ENCODE measurements at places on chromosomes 13 and 19.

GRCh38 chr13:73250061-73250460, 191.3 kb downstream of the KLF5 start:
- DNase-seq = no peak

DNA sequence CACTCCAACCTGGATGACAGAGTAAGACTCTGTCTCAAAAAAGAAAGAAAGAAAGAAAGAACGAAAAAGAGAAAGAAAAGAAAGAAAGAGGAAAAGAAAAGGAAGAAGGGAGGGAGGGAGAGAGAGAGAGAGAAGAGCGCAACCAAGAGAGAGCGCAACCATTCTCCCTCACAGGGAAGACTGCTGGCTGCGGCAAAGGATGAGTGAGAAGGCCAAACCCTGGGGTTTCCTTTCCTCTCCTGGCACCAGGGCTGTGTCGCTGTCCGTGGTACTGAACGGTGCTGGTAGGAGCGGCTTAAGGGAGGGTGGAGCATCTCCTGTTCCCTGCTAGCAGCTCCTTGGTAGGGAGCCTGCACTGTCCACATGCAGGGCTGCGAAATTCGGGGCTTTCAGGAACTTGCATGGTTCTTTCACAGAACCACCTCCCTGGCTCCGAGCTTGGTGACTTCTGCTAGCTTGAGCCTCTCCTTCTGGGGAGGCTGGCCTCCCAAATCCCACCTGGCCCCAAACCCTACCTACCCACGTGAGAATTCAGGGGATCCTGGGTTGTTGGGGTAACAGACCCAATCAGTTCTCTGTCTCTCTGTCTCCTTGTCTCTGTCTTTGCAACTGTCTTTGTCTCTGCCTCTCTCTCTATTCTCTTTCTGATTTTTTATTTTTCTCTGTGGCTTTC, 51.1 kb upstream of the ZNRF4 start:
- peak; percentile 91 for DNase-seq

- DNase-seq = no peak
Measured at GRCh38 chr13:97313551-97314260, 91.6 kb downstream of the MBNL2 start.

DNA sequence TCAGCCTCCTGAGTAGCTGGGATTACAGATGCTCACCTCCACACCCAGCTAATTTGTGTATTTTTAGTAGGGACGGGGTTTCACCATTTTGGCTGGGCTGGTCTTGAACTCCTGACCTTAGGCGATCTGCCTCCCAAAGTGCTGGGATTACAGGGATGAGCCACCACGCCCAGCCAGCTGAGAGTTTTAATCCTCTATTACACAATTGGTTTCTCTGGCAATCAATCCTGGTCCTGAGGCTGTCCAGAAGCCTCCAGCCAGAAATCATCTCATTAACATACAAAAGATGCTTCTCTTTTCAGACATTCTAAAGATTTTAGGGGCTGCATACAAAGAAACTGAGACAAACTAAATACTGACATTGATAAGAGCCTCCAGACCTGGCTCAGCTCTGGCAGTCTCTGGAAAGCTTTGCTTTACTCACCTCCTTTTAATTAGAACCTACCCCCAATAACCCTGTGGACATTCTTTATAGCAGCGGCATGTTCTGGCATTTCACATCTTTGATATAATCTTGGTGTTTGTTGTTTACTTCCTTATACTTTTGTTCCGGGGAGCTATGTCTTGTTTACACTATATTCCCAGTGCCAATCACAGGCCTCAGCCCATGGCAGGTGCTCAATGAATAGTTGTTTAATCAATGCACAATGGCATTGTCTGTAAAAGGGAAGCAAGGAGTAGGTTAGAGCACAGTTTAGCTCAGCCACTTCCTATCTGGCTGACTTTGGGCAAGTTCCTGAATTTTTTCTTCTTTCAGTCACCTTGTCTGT, 4.1 kb upstream of the ZNF724 start:
- DNase-seq = no peak

DNA sequence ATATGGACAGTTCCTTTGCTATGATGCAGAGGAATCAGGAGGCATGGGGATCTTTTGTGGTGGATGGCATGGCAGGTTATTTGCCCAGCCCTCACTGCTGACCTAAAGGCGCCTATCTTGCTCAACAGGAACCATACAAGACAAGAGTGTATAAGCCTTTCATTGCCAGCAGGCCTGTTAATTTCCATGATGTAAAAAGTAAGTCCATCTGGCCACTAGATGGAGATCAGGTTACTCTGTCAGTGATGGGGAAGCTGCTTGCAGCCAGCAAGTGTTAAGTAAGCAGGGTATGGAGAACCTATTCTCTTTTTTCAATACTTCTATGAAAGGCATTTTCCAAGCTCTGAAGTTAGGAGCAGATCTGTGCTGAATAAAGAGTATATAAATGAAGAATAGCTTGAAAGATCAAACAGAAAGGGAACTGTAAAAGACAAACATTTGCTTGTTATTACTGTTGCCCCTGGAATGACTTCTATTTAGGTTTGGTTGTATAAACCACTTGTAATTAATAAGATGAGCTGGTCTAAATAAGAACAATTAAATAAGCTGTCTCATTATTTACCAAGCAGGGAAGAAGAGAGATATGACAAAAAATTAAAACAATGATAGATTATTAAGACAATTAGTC, 210.9 kb downstream of the RGCC start:
- peak; percentile 60 for DNase-seq

DNA sequence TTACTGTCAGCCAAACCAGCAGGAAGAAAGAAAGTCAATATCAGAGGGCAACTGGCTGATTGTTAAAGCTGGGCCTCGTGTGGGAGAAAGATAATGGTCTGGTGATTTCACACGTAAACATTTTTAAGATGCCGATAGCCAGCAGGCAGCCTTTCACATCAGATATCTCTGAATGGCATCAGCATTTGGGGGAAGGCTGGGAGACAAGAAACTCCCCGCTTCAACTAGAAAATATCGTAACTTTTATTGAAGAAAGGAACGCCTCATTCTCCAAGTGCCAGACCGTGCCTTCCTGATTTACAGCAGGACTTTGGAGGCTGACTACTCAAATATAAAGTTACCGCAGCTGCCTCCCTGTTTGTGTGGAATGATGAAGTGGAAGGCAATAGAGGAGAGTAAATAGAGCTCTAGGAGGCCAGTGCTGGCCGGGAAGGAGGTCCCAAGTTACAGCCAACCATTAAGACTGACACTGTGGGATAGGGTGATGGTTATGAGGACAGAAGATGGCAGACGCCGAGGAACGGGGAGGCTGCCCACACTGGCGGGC, 284.3 kb upstream of the MAB21L1 start:
- DNase-seq = no peak

DNA sequence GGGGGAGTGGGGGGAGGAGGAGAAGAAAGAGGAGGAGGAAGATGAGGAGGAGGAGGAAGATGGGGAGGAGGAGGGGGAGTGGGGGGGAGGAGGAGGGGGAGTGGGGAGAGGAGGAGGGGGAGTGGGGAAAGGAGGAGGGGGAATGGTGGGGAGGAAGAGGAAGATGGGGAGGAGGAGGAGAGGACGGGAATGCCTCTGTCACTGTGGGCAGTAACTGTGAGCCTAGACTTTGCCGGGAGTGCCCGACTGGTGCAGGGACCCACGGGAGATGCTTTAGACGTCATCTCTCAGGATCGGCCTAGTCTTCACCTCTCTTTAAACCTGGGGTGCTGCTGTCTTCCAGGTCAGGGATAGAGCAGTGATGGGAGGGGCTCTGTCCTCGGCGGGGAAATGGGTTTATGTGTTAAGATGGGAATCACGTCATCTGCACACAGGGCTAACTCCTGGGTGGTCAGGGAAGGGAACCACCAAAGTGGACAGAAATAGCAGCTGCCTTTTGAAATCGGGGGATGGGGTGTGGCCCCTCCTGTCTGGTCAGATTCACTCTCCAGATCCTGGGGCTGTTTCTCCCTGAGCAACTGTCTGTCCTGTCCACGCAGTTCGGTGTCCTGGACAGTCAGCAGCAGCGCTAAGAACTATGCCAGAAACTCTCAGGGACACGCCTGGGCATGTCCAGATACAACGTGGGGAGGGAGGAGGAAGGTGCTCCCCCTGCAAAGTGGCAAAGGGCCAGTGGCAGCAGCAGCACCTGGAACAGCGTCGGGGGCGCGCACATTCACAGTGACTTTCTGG, 26.9 kb downstream of the GAS6 start:
- peak; percentile 43 for DNase-seq

DNA sequence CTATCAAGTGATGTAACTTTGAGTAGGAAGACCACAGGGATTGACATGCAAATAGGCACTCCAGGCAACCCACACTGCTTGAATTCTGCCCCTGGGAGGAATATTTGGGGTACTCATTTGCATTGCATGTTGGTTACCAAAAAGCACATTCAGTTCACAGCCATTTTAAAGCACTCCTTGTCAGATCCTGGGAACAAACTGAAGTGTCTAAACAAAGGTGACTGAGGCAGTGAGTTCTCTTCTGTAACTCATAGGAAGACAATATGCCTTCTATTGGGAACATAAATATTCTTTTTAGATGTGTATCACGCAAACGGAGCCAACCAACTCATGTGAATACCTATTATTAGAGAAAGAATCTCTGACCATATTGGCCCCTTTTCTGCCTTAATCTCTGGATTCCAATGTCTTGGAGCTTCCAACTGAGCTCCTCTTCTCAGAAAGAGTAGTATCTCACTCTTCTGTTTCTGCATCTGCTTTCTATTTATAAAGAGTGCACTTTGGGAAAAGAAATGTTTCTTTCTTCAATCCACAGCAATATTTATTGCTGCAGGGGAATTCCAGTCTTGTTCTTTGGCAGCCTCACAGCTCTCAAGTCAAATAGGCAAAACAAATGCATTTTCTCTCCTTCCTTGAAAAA, 125.7 kb upstream of the NBEA start:
- no peak for DNase-seq

- no peak for DNase-seq
Measured at GRCh38 chr19:18865973-18866799, 29.8 kb downstream of the CERS1 start.

DNA sequence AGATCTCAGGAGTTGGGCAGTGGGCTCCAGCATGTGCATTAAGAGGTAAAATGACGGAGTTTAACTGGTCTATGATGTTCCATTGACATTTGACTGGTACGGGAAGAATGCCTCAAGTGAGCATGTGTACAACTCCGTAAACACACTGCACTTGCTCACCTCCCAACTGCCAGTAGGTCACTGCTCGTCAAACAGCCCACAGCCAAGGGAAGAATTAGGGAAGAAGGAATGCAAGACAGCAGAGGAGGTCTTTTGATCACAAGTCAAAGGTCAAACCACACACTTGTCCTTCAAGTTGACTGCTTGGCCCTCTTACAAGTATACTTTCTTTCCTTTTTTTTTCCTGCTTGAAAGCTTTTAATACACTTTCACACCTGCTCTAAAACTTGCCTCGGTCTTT, 236.7 kb downstream of the B3GLCT start:
- DNase-seq = no peak

GRCh38 chr13:23557043-23557442, 13.2 kb upstream of the TNFRSF19 start:
- DNase-seq = no peak

DNA sequence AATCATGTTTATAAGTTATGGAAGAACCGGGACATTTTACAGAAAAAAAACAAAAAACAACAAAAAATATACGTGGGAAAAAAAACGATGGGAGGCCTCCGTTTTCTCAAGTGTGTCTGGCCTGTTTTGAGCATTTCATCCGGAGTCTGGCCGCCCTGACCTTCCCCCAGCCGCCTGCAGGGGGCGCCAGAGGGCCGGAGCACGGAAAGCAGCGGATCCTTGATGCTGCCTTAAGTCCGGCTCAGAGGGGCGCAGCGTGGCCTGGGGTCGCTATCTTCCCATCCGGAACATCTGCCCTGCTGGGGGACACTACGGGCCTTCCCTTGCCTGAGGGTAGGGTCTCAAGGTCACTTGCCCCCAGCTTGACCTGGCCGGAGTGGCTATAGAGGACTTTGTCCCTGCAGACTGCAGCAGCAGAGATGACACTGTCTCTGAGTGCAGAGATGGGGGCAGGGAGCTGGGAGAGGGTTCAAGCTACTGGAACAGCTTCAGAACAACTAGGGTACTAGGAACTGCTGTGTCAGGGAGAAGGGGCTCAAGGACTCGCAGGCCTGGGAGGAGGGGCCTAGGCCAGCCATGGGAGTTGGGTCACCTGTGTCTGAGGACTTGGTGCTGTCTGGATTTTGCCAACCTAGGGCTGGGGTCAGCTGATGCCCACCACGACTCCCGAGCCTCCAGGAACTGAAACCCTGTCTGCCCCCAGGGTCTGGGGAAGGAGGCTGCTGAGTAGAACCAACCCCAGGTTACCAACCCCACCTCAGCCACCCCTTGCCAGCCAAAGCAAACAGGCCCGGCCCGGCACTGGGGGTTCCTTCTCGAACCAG, 1.8 kb upstream of the APOE start:
- DNase-seq = peak; percentile 55

- DNase-seq = no peak
Measured at GRCh38 chr13:85363504-85363903, 435.7 kb downstream of the SLITRK6 start.

DNA sequence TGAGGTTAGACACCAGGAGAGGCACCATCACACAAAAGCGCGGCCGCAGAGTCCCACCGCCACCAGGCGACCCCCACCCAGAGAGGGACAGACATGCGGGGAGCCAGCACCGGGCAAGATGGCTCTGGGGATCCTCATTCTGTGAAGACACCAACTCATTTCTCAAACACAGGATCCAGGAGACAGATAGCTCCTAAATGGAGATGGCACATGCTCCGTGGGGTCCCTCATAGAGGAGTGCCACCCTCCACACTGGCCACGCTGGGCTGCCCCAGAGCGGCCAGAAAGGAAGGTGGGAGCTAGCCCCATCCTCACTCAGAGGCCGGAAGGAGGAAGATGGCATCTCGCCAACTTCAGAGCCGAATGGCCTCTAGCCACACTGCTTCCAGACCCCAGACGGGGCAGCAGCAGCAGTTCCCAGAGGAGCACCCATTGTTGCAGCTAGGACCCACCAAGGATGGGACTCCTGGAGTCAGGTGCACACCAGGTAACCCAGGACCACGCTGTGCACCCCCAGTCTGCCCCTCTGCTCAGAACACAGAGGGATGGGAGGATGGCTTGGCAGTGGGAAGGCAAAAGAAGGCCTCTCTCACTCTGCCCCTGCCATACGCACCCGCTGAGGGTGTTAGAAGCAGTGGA, 78.6 kb downstream of the ZIC5 start:
- no peak for DNase-seq

GRCh38 chr19:35715981-35716800, 1.6 kb upstream of the KMT2B start:
- DNase-seq = peak; percentile 5

- DNase-seq = no peak
Measured at GRCh38 chr13:34738254-34738992, 203.6 kb upstream of the NBEA start.

DNA sequence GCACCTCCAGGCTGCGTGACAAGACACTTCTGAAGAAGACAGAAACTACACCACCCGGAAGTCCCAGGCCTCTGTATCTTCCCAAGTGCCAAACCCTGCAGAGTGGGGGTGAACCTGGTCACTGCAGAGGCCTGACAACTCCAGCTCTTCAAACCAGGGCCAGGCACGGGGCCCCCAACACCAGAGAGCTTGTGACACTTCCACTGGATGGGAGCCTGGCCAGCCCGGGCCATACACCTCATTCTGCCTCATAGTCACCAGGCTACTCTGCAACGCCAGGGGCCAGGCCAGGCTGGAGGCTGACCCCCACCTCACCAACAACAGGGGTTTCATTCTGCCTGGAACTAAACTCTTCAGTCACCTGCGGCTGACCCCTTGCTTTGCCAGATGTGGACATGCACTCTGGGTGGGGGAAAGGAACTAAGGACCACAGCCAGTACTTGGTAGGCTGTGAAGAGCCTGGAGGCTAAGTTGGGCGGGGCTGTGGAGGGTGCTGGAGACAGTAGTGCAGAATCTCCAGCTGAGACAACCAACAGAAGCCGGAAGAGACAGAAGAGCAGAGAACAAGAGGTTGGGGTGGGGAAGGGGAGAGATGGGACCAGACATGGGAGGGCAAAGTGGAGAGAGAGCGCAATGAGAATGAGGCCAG, 23.0 kb downstream of the TUBA3C start:
- no peak for DNase-seq
